Cerebellar cortex (tissue), 1 donor: ENCODE measurements at places on chromosomes 7 and 10.

DNA sequence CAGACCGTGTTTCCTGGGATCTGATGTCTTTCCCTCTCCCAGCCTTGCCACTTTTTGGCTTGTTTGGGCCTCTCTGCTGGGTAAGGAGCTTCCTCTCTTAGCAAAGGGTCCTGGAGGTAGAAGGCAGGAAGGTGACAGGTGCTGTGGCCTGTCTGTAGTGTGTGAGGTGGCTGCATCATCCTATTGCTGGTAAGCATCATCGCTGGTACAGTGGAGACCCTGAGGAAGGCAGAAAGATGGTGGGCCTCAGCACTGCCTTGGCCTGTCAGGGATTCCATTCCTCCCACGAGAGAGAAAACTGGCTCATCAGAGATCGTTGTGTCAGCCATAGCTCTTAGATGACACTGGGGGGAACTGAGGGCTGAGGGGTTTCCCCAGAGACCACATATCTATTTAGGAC, 46.5 kb downstream of the ZMIZ1 start:
- DNase-seq, result no peak

GRCh38 chr10:93378997-93379730, 103.0 kb downstream of the MYOF start:
- DNase-seq, result no peak

GRCh38 chr10:93435621-93436397, 46.3 kb downstream of the MYOF start:
- DNase-seq, result peak; percentile 92

DNA sequence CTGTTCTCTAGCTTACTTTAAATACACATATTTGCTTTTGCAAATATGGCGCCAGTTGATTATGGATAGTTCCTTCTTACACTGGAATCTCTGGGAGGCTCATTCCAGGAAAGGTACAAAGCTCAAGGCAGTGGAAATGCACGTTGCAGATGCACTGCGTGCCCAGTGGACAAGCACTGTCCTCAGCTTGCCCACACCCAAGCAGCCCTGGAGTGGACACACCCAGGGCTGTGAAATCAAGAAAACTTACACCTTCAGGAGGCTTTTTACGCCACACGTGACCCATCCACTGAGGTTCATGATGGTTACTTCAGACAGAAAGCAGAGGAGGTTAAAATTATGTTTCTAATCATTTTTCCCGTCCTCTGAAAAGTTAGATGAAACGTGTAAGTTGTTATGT, 248.5 kb downstream of the VTI1A start:
- DNase-seq, result no peak

DNA sequence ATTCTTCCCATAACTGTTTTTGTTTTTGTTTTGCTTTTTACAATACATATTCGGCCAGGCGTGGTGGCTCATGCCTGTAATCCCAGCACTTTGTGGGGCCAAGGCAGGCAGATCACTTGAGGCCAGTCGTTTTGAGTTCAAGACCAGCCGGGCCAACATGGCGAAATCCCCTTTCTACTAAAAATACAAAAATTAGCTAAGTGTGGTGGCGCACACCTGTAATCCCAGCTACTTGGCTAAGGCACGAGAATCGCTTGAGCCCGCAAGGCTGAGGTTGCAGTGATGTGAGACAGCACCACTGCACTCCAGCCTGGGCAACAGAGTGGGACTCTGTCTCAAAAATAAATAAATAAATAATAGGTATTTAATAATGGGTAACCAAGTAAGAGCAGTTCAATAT, 2.3 kb downstream of the TM9SF3 start:
- no peak for DNase-seq

DNA sequence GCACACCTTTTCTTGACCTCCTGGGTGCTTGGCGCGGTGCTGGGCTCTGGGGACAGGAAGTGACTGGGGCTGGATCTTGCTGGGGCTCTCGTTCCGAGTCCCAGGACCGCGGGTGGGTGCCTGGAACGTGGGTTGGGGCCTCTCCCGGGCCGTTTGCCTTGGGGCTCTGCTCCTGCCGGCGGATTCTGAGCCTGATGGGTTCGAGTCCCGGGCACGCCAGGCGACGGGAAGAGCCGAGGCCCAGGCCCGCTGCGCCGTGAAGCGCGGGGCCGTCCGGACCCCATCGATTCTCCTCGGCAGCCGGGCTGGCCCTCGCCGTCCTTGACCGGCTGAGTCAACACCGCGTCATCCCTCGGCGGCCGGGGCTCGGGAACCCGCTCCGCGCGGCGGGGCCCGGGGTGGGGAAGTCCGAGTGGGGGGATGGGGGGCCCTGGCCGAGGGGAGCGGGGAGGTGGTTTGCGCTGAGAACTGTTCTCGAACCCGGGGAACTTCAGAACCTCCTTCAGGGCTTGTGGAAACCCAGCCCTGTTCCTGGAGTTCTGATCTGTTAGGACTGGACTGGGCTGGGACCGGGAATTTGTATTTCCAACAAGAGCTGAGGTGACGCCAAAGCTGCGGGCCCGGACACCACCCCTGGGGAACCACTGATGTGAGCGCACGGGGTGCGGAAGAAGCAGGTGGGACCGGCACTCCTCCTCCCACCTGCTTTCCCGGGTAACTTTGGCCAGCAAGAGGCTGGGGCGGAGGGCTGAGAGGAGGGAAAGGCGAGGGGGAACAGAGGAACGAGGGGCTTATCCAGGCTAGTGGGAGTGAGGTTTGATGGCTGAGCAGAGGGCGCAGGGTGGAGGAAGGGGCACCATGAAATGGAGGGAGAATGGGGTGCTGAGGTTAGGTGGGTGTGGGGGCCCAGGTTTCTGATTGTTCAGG, 6.2 kb downstream of the HHEX start:
- DNase-seq, result no peak

GRCh38 chr10:527416-527815, 162.1 kb downstream of the DIP2C start:
- DNase-seq, result no peak

DNA sequence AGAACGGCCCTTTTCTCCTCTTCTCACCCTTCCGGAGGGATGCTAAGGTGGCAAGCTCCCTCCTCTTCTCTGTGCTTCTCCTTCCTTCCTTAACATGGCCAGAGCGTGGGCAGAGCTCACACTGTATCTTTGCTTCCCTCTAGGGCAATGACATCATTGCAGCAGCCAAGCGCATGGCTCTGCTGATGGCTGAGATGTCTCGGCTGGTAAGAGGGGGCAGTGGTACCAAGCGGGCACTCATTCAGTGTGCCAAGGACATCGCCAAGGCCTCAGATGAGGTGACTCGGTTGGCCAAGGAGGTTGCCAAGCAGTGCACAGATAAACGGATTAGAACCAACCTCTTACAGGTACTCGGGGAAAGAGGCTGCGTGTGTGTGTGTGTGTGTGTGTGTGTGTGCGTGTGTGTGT, 36.6 kb downstream of the AP3M1 start:
- DNase-seq, result peak; percentile 66

DNA sequence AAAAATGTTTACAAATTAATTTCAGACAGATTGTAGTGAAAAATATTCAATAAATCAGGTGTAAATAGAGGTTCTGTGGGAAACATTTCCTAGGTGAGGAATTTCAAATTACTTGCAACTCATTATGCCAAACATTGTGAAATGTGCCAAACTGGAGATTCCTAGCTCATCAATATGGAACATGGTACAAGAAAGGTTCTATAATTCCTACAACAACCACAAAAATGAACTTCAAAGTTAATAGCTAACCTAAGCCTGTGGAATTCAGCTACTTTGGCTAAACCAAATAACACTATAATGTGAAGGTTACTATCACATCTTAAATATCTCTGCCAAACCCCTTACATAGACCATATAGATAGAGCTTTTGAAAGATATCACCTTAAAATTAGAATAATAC, 223.3 kb upstream of the HGF start:
- DNase-seq, result no peak

GRCh38 chr10:116907245-116907987, 58.1 kb downstream of the ENO4 start:
- no peak for DNase-seq

DNA sequence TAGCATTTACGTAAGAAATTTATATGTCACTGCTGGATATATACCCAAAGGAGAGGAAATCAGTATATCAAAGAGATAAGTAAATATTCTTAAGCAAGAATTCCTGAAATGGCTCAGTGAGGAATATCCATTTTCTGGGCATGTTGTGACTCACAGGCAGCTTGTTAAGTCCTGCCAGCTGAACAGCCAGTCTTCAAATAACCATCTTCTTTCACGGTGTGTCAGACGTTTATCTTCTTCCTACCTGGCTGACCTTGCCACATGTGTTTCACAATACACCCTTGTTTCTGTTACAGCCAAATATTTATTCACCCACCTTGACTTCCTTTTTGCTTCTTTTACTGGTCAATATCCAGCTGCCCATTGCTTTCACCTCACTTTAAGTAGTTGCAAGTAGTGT, 648.1 kb downstream of the ANKRD7 start:
- DNase-seq, result no peak

DNA sequence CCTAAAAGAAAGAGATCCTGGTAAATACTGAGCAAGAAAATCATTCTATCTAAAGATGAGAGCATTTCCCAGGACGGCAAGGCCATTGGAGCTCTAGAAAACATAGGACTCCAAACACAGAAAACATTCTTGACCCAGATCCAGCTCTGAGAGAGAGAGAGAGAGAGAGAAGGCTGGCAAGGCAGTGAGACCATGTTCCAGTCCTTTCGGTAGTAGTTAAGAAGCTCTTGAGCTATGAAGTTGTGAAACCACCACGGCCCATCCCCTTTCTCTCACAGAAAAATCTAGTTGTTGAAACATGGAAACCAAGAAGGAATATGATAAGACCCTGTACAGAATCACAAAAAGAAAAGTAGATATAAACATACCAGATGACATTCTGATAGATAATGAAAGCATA, 212.4 kb upstream of the NPSR1 start:
- DNase-seq, result no peak

DNA sequence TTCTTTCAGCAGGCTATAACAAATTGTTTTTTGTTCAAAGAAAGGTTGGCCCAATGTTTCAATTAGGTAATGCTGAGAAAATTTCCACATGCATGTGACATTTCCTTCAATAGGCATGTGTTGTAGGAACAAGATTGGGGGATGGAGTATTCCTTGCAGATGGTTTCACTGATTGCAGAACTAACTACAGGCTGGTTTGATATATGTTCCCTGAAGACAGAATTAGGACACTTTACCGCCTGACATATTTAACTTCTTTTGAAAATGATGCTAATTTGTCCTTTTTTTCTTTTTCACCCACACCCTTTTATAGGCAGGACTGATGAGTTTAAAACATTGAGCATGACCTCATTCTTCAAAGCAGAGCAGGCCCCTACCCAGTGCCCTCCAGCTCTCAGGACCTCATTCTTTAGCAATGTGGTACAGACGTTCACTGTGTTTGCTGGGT, 163.3 kb downstream of the CPED1 start:
- DNase-seq, result no peak

DNA sequence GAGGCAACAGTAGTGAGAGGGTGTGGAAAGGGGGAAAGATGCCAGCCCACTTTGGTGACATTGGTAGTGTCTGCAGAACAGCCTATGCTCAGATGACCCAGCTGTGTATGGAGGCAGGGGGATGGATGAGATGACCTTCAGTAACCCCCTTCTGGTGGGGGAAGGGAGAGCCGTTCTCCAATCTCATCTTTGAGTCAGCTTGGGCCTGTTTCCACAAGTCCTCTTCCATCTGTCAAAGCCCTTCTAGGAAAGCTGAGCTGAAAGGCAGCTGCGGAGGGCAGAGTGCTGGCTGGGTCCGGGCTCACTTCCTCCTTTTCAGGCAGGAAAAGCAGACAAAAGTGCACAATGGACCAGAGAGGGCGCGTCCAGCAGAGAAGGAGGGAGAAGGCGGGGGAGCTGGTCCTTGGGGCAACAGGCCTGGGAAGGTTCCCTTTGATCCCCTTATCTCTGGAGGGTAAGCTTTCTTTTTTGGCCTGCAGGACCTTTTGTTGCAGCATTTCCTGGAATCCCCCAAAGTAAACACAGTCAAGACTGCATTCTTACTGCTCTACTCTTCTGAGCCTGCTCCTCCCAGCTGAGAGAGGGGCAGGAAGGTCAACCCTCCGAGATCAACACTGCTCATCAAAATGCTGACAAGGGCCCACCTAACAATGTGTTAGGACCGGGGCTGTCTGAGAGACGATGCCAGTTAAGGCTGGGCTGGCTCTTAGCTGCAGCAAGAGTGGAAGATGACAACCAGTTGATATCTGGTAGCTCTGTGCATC, 1.2 kb upstream of the LRMDA start:
- no peak for DNase-seq

DNA sequence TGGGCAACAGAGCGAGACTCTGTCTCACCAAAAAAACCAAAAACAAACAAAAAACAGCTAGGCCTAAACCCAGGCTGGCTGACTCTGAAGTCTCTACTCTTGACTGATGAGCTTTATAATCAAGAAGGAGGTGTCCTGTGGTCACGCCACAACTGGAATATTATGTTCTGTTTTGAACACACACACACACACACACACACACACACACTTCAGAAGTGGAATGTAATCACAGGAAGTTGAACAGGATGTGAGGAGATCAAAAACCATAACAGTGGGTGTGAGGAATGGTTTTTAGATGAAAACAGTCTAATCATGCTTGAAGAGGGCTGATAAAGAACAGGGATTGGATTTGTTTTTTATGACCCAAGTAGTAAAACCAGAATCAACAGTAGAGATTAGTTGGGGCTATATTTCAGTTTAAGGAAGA, 51.1 kb upstream of the IL6 start:
- no peak for DNase-seq

DNA sequence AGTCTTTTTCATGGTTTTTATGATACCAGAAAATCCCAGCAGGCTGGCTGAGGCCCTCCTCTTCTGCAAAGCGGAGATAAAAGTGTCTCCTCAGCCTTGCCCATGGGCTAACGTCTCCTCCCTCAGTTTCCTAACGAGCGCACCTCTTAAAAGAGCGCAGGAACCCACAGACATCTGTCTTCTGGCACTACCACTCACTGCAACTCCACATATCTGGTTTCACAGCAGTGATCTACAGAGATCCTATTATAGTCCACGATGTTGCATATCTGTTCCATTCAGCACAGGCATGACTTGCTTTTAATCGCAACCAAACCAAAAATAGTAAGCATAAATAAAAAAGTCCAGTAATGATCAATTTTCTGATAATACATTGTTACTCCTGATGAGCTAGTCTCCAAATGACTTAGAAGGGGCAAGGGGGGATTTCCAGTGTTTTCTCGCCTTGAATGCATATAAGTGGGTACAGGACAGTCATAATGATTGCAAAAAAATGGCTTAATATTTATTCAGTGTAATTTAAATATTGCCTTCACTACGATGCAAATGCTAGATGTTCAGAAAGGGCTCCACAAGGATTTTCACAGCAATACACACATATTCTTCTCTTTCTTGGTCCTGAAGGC, 20.9 kb downstream of the ANKRD22 start:
- no peak for DNase-seq

DNA sequence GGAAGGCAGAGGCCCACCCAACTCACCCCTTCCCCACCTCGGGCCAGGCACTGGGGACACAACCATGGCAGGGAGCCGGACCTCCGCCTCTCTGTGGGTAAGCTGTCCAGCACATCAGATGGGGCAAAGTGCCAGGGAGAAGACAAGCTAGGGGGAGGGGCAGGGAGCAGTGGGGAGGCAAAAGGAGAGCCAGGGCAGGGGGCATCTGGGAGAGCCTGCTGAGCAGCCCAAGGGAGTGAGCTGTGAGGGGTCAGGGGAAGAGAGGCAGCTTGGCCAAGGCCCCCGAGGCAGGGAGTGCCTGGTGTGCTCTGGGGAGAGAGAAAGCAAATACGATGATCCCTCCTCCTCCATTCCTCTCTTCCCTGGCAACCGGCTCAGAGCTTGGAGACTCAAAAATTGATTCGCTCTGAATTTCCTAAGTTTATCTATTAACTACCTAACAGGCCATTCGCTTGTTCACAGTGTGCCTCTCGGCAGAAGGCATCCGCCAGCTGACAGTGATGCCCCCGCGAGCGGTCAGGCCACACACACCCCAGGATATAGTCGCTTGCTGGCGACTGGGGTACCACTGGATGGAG, 4.5 kb downstream of the CAMK2B start:
- DNase-seq, result peak; percentile 44
